ENCODE measurements at places on chromosomes 16 and 17.
A peak's percentile ranks its signal among the peaks of the same experiment; 100 is the strongest.

GRCh38 chr16:27725236-27726000, 175.5 kb downstream of the KATNIP start:
- DNase-seq, result no peak

DNA sequence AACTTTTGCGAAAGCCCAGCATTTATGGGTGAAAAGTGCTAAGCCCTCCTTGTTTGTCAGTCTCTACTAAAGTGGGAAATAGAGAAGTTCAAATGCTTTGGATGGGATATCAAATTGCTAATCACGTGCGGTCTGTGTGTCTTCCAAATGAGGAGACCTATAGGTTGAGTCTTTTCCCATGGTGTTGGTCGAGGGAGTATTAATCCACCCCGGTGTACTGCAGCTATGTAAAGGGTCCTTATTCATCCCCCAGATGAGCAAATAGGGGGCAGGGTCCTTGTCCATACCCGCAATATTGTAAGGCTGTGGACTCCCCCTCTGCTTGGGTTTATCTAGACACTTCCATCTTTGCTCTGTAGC, 14.6 kb downstream of the KIAA0513 start:
- no peak for DNase-seq

- DNase-seq, result no peak
These were observed 1.4 kb upstream of the CRYM start for GRCh38 chr16:21279501-21279900.

DNA sequence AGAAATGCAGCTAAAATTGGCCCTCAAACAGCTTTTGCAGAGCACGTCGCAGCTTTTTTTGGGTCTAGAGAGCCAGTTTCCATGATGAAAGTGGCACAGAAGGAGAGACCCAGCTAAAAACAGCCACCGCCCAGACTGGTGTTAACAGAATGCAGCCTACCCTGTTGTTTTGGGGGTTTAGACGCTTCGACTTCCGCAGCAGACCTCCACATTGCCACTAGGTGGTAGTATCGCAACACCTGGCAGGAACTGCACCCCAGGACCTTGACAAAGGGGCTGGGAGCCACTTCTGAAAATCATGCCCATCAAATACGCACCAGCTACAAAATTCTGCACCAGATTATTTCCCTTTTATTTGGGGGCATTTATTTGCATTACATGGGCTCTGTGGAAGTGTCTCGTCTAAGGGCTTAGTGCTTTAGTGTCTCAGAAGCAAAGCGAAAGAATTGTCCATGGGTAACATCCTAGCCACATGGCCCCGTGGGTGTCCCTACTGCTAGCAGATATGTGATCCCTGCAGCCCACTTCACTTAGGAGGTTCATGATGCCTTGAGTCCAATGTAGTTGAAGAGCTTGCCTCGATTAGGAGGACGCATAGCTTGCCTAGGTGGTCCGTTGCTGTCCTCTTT, 167.1 kb downstream of the HAPSTR1 start:
- DNase-seq, result no peak

GRCh38 chr17:77385750-77386501, 245.2 kb downstream of the SEC14L1 start:
- DNase-seq, result no peak

DNA sequence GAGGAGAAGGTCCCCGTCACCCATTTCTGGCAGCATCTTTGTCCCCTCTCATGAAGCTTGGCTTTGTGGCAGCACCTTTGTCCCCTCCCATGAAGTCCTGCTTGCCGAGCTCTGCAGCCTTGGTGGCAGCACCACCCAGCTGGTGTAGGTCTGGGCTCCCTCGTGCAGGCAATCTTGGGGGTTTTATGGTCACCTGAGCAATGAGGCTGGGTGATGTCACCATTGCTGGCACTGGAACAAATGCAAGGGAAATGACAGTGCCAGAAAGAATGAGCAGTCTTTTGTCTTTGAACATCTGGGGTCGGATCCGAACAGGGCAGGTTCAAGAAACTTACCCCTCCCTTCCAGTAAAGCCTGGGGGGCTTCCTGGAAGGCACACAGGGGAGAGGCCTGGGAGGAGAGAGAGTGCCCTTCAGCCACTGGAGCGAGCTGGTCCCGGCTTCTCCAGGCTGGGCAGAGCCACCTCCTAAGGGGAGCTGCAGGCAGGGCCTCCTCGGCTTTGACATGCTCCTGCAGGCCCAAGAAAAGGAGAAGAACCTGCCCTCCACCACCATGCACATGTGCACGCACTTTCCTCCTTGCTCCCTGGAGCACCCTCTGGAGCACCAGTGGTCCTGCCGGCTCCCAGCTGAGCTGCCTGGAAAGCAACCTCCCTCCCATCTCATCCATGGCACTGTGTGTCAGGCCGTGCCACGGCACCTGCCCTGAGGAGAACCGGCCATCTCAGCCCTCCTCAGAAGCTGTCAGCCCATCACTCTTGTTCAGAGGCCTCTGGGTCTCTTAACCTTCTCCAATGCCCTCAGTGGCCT, 16.0 kb downstream of the BTBD17 start:
- DNase-seq, result no peak

DNA sequence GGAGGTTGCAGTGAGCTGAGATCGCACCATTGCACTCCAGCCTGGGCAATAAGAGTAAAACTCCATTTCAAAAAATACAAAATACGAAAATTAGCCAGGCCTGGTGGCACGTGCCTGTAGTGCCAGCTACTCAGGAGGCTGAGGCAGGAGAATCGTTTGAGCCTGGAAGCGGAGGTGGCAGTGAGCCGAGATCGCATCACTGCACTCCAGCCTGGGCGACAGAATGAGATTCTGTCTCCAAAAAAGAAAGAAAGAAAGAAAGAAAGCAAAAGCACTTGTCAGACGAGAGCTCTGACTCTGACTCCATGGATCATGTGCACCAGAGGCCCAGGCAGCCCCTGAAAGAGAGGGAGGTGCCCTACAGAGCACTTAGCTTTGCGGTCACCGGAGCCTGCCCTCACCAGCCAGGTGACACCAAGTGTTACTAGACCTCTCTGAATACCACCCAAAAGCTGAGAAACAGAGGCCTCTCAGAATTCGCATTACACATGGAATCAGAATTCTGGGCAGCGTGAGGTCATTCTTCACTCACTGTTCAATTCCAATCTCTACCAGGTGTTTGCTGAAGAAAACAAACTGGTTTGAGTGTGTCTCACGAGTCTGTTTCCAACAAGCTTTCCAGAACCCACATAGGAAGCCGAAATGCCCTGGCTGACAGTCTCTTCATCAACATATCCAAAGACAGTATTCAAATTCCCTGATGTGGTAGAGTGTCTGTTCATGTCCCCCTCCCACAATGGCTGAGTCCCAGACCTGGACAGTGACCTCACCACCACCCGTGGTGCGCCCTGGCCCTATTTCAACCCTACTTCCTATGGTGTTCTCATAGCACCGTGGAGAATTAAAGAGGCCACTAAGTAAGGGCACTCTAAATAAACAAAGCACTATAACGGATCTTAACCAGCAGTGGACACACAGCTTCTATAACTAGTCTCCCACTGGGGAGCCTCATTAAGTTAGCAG, 1.5 kb downstream of the FLCN start:
- DNase-seq, result no peak

DNA sequence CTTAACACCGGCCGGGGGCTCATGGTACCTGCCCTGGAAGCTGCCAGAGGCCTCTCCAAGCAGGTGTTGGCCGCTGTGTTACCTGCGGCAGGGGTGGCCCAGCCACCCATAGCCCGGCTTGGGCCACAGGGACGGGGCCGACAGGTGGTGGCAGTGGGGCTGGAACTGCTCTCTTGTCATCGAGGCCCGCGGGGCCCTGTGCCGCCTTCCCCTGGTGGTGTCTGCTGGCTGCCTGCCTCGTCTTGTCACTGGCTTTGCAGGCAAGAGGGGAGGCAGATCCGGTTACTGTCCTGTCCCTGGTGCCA, 27.1 kb downstream of the GSE1 start:
- DNase-seq, result no peak

DNA sequence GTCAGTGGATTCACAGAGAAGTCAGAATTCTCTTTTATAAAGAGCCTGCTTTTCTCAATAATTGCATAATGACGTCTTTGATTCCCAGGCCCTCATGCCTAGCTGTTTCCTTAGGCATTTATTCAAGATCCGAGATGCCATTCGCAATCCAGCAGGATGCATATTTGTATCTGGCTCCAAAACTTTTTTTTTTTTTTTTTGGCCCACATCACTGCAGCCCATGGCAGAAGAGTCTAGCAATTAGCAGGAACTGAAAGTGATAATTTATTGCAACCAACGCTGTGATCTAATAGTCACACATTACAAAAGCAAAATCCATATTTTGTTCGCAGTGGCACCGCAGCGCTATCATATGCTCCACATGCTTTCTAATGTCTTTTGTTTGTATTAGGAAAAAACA, 503.4 kb downstream of the MAF start:
- DNase-seq, result no peak

GRCh38 chr17:49725452-49726130, 17.8 kb upstream of the SLC35B1 start:
- no peak for DNase-seq

DNA sequence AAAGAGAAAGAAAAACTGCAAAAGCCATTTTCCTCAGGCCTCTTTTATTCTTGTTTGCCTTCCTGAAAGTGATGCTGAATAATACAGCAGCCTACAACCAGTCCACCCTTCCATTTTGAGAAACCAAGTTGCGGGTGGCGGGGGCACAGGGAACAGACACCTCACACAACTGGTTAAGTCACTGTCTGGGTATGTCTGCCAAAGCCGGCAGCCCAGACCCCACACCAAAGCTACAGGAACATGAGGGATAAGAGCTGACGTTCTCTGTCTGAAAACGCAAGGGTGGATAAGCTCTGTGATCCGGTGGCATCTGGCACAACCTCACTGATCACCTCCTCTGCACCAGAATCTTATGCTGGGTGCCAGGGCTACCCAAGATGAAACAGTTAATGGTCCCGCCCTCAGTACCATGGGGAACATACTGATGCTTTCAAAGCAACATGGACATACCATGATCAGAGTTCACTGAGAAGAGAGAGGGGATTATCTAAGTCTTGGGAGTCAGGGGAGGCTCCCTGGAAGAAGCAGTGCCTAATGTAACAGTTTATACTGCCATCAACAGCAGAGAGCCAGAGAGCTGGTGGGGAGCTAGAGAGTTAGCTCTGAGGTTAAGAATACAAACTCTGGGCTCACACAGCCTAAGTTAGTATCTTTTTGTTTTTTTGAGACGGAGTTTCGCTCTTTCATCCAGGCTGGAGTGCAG, 53.5 kb downstream of the ERCC4 start:
- DNase-seq, result no peak

GRCh38 chr16:11805556-11805955, 8.5 kb upstream of the ZC3H7A start:
- DNase-seq, result no peak

- DNase-seq, result no peak
These were observed 4.0 kb upstream of the WNT3 start for GRCh38 chr17:46822388-46822921.

- DNase-seq, result no peak
These were observed 31.0 kb downstream of the PMM2 start for GRCh38 chr16:8828541-8829165.

GRCh38 chr17:46805771-46806170, 12.7 kb downstream of the WNT3 start:
- DNase-seq, result no peak

DNA sequence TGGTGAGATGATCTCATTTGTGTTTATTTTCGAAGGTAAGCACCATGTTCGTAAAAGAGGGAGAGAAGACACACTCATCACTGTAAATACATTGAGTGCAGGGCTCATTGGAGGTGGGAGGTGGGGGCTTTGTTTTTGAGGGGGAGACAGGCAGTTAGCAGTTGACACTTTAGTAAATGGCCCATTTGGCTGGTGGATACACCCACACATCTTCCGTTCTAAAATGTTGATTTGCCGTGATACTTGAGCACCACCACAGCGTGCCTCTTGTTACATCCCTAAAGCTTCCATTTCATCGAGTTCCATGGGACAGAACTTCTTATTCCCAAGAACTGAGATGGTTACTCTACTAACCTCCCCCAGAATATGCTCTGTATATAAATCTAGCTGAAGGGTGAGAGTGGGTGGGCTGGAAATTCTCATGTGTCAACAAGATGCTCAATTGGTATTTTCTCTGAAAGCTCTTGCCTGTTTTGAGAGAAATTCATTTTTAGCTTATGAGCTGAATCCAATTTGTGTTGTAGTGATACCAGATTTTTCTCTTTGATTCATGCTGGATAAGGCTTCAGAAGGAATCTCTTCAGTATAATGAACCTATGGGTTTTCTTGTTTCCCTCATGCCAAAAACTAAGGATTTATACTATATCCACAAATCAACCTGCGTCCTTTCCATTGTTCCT, 314.3 kb downstream of the RBFOX1 start:
- DNase-seq, result no peak

DNA sequence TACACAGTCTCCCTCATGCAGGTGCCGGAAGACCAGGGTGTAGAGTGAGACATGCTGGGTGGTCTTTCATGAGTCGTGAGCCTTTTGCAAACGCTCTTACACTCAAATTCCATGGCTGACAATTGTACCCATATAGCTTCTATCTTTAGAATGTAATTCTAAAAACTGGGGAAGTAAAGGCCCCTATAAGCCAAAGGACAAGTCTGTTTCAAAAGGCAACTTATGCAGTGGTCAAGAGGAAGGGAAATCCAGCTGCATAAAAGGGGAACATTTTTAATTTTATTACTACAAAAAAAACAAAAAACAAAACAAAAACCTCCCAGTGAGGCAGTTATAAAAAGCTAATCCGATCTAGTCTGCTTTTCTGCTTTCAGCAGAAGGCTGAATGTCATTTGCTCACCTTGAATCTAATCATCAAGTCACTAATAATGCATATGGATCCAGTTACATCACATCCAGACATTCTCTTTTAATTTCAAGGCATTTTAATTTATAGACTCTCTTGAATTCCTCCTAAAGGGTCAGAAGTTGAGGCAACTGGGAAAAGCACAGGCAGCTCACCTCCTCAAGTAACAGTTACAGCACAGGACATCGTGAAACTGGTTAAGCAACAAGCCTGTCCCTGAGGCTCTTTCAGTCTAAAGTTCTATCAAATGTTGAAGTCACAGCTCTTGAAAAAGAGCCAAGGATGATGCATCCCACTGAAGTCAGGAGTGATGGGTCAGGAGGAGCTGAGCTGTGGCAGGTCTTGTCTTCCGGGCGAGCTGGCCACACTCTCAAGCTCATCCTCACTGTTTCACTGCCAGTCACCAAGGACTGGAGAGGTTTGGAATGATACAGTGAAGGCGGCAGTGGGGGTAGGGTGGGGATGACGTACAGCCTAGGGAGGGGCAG, 99.7 kb downstream of the VPS53 start:
- DNase-seq, result peak; percentile 78

DNA sequence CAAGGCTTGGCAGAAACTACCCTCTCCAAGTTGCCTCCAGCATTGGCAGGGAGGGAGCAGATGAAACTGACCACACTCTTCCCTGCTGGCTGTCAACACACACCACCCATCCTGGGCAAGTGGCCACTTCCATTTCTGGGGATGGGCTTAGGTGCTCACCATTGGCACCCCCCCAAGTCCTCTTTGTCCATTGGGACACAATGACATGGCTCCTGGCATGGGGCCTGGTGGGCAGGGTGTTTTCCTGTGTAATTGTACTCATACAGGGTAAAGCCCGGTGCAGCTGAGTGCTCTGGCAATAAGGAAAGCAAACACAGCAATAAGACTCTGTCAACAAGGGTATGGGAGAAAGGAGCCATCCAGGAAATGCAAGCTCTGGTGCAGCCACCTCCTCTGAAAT, 22.6 kb downstream of the SCNN1B start:
- DNase-seq, result no peak
